Fibroblast of the aortic adventitia (primary cell): ENCODE measurements at places on chromosomes 11 and 22. TPM values are rescaled to one million over a fixed set of nuclear protein-coding genes. Genes with fewer than 3 reads are reported as not detected.

Gene SLC25A18
- total RNA-seq: 0.16 TPM in 1 of 2 replicates, not detected in the other

Gene TMEM191C
- 0.08 and 0.45 TPM in 2 replicates for total RNA-seq

Gene OR52M1
- not detected in 2 replicates for total RNA-seq

Gene NXPE1
- not detected in 2 replicates for total RNA-seq

Gene NRGN
- 0.27 and 0.33 TPM in 2 replicates for total RNA-seq

Gene SYT12
- 0.09 TPM in 1 of 2 replicates, not detected in the other for total RNA-seq

Gene DAGLA
- total RNA-seq: 1.1 and 4.2 TPM in 2 replicates

Gene ISX
- total RNA-seq: not detected in 2 replicates

Gene ABCG4
- total RNA-seq: 0.08 TPM in 1 of 2 replicates, not detected in the other

Gene INPP5J
- under 0.01 and 0.41 TPM in 2 replicates for total RNA-seq

Gene PRRG4
- total RNA-seq: 0.36 and 0.49 TPM in 2 replicates

Gene HPX
- total RNA-seq: 1.2 TPM in 1 of 2 replicates, not detected in the other

Gene CRYBA4
- not detected in 2 replicates for total RNA-seq

Gene EFCAB6
- total RNA-seq: 2.5 and 2.7 TPM in 2 replicates

Gene LMNTD2
- 0.36 TPM in 1 of 2 replicates, not detected in the other for total RNA-seq

Gene THRSP
- total RNA-seq: not detected in 2 replicates

Gene JHY
- 5.2 and 9.3 TPM in 2 replicates for total RNA-seq

Gene APLNR
- not detected in 2 replicates for total RNA-seq

Gene OR51I1
- 0.09 TPM in 1 of 2 replicates, not detected in the other for total RNA-seq

Gene MMP1
- 13.2 and 3,834 TPM in 2 replicates for total RNA-seq

Gene SMIM35
- total RNA-seq: not detected in 2 replicates

Gene SAA2
- not detected in 2 replicates for total RNA-seq

Gene RAPSN
- 0.09 TPM in 1 of 2 replicates, not detected in the other for total RNA-seq

Gene RIC8A
- total RNA-seq: 135 and 148 TPM in 2 replicates

Gene GAB4
- total RNA-seq: not detected in 2 replicates
